ENCODE measurements at places on chromosomes 12 and 14.

DNA sequence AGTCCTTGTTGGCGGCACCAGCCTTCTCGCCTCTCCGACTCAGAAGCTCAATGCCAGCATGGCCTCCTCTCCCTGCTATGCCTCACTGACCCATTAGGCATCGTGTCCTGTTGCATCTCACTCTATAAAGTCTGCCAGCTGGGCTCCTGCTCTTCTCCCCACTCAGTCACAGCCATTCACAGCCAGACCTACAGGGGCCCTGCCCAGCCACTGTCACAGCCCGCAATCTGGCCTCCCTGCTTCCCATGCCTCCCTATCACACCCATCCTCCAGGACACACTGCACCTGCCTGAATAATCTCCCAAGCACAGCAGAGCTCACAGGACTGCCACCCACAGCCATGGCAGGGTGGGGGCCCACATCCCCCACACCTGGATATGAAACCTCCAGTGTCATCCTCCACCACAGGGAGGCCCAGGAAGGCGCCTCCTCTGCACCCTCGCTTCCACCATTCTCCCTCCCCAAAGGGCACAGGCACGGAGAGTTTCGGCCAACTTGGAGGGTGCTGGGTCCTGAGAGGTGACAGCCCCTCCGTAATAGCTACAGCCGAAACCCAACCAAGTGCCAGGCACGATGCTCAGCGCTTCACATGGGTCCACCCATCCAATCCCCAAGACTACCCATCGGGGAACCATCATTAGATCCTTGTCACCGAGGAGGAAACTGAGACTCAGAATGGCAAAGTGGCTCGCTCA is 370.3 kb downstream of the BCL11B start:
- no peak for DNase-seq

DNA sequence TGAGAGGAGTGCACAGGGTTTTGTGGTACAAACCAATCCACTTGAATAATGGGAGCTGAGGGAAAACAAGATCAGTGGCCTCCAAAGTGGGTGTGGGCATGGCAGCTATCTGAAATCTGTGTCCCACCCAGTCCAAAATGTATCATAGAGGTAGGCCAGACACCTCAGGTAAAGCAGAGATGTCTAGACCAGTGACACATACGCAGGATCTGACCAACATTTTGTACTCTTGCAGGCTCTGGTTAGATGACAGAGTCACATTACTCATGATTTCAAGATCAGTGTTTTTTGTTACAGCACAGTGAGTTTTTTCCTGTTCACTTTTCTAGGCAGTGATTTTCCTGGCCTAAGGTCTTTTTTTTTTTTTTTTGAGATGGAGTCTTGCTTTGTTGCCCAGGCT is 211.8 kb downstream of the PCNX1 start:
- no peak for DNase-seq

GRCh38 chr12:39572551-39572950 is 47.1 kb downstream of the ABCD2 start:
- no peak for DNase-seq

DNA sequence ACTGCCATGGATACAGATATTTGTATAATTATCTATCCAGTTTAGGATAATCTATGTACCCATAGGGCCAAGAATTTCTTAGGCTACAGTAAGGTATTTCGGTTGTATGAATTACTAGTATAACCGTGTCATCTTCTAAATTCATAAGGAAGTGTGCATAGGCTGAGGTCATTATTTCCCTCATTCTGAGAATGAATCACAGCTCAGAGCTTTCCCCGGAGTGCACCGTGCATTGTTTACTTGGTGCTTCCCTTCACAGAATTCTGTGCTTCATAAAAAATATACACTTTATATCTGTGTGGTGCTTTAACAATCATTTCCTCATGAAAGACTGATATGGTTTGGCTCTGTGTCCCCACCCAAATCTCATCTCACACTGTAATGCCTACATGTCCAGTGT is 514.1 kb downstream of the ETNK1 start:
- no peak for DNase-seq

- DNase-seq, result no peak
Measured at GRCh38 chr12:15827136-15827535, 37.9 kb upstream of the EPS8 start.

- no peak for DNase-seq
Measured at GRCh38 chr14:69879175-69880043, at the start of gene SMOC1. SMOC1 (plus strand) TSS chr14:69879416; CDS start chr14:69879679, 263 bp downstream.

DNA sequence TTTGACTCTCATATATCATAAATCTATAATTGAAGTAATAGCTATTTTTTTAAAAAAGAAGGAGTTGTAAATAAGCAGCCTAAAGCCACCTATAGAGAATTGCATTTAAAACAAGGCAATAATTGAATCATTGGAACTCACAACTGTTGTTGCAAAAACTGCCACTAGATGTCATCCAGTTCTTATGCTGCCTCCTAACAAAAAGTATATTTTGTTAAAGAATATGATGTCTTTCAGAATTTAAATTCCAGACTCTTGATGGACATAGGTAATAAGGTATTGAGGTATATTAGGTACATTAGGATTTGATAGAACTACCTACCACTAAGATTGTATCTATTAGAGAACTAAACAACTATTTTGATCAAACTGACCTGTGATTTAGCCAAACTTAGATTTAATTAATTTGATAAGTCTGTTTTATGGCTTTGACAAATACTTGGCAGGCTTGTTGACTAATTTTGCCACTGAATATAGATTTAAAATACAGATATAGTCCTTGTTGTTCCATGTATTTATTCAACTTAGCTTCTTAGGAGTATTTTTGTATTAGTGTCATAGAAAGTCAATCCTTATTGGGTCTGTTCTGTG is 401.4 kb downstream of the RPL10L start:
- DNase-seq, result no peak

GRCh38 chr14:89801136-89801535 is 153.4 kb downstream of the EFCAB11 start:
- no peak for DNase-seq

DNA sequence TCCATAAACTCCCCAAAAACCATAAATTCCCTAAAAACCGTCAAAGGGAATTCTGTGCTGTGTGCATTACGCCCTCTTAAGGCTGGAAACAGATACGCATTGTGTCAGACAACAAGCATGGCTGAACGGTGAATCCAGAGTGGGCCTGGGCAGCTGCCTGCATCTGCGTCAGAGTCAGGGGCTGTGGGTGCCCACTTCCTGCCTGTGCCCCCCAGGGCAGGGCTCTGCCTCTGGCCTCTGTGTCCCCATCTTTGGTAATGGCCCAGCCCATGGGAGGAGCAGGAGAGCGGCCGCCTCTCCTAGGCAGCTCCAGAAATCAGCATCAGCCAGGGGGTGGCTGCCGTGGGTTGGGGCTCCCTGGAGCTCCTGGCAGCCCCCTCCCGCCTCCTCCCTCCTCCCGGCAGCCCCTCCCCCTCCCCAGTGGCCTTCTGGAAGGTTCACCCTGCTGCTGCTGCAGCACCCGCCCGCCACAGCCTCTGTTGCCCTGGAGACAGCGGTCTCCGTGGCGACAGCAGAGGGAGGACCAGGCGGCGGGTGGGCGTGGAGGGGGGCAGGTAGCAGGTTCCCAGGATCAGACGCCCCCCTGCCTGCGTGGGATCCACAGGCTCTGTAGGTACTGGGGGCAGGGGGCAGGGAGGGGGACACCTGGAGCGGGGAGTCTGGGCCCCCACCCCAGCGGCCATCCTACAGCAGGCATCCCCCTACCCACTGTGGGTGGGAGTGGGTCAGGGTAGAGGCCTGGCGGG is 5.9 kb downstream of the MMP17 start:
- DNase-seq, result no peak

- no peak for DNase-seq
Measured at GRCh38 chr14:53942970-53943750, 13.5 kb downstream of the BMP4 start.

GRCh38 chr12:130983328-130984017 is 29.8 kb downstream of the ADGRD1 start:
- DNase-seq, result no peak

DNA sequence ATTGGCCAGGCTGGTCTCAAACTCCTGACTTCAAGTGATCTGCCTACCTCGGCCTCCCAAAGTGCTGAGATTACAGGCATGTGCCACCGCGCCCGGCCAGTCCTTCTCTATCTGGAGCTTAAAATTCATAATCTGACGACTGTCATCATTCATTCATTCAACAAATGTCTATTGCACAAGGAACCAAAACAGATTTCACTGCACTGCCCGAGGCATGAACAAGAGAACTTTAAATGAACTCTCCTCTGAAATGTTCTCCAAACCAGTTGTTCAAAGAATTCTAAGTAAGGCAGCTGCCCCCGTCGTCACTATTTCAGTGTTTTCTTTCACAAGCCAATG is 44.8 kb upstream of the METAP2 start:
- DNase-seq, result no peak

DNA sequence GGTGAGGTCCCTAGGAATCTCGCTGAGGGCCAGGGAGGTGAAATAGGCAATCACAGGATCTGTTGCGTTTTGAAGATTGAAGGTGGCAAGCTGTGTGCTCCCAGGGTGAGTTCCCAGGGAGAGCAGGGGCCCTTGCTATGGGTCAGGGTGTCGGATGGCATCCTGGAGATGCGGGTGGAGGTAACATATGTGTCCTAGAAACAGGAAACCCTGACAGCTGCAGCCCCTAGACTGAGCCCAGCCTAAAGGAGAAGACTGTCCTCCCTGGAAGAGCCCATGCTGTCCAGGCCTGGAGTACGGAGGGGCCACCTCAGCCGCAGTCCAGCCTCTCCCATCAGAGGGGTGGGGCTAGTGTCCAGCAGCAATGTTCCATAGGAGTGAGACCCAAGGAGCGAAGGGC is 194.2 kb downstream of the NTF3 start:
- no peak for DNase-seq

DNA sequence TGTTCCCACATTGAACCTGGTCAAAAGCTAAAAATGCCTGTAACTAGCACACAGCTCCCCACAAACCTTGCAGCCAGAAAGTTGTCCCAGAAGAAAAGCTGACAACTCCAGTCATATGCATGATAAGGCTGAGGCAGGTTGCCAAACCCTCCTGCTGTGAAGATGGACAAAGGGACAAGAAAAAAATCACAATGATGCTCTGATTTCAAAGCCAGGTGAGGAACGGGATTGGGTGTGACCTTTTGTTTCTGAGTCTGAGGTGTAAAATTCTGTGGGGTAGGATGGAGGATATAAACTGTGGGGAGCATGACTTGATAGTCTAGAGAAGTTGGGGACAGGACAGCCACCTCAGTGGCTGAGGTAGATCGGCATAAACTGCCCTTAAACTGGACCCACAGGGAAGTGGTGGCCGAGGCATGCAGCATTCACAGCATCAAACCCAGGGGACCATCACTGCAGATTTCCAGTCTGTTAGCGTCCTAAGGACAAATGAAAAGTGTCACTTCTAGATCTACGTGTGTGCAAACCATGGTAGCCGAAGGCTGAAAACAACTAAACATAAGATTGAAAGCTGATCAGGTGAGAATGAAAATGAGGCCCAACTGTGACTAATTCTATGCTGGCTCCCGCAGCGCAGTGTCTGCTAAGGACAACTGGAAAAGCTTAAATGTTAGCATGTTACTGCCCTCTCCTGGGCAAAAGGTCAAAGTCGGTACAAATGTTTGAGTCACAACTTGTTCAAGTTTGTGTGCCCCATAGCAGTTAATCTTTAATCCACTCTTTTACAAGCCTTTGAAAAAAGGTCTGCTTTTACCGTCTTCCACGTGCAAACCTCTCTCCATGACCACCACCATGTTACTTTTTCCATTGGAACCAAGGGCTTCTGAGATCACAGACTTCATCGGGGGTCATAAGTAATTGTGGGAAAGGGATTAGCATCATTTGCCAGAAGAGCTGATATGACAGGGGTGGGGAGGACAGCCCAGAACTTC is 39.8 kb downstream of the GRIN2B start:
- peak; percentile 60 for DNase-seq

- no peak for DNase-seq
Measured at GRCh38 chr12:113744802-113745395, 221.2 kb downstream of the RBM19 start.

GRCh38 chr12:89103831-89104230 is 248.5 kb downstream of the DUSP6 start:
- DNase-seq, result no peak

DNA sequence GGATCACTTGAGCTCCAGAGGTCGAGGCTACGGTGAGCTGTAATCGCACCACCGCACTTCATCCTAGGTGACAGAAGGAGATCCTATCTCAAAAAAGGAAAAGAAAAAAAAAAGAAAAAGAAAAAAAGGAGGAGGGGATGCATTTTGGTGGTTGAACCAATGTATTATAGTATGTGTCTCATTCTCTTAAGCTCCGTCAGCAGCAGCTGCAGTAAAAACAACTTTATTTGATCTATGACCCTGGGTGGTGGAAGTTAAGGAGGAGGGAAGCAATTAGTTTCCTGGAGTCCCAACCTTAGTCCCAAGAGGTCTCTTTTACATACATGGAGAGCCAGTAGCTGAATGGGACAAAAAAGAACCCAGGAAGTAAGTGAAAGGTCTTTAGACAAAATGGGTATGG is 26.8 kb upstream of the APOF start:
- DNase-seq, result no peak

- DNase-seq, result no peak
Measured at GRCh38 chr14:95522556-95522955, 6.1 kb upstream of the SYNE3 start.

- DNase-seq, result no peak
Measured at GRCh38 chr12:1226951-1227350, 235.9 kb downstream of the ERC1 start.

- DNase-seq, result no peak
Measured at GRCh38 chr12:49874142-49874897, 29.4 kb downstream of the FAIM2 start.

GRCh38 chr14:100076606-100077005 is 11.4 kb downstream of the EVL start:
- DNase-seq, result no peak

DNA sequence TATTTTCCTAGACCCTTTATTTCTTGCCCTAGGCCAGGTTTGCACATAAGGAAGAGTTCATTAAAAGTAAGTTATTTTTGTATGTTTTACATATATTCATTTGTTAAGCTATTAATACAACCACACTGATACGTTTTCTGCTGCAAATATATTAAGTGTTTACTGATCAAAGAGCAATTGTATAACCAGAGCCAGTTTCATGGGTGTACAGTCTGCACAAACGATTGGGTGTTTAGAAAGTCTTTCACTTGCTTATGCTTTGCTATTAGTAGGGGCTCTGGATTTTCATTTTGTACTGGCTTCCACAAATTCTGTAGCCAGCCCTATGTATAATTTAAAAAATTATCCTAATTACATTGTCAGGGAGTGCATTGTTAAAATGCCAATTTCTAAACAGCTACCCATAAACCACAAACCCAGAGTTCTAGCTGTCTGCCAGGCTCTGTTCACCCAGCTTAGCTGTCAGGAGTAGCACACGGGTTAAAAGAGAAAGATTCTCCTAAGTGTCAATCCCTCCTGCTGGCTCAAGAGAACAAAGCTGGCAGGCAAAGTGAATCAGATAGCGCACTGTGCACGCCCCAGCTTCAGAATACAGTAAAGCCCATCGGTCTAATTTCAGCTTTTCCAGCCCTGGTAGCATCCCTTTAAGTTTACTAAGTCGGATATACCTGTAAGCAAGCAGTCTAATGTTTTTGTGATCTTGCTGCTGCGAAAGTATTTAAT is 151.0 kb upstream of the LMO3 start:
- no peak for DNase-seq

DNA sequence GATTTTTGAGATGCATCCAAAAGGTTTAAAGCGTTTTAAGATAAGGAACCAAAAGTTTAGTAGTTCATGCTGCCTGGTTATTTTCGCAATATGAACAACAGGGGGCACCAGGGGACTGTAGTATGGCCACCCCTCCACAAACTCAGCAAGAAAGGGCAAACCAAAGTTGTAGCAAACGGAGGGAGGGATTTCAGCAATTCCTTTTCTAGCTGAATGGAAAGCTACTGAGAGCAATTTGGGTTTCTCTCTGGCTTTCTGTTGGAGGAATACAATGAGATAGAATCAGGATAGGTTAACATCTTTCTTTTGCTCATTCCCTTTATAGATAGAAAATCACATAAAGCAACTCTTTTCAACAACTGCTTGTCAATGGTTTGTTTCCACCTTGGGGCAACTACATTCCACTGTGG is 62.5 kb downstream of the DRAM1 start:
- DNase-seq, result peak; percentile 72

All from left renal cortex interstitium (tissue), 4 donors.